Stimulated activated CD8-positive, alpha-beta memory T cell treated with anti-CD3 and anti-CD28 coated beads, Interleukin-4, amount 100 ng/mL, for 1 hour (primary cell): ENCODE measurements at places on chromosomes 7 and 10.

GRCh38 chr7:38563741-38564140, 67.4 kb downstream of the AMPH start:
- DNase-seq: no peak

DNA sequence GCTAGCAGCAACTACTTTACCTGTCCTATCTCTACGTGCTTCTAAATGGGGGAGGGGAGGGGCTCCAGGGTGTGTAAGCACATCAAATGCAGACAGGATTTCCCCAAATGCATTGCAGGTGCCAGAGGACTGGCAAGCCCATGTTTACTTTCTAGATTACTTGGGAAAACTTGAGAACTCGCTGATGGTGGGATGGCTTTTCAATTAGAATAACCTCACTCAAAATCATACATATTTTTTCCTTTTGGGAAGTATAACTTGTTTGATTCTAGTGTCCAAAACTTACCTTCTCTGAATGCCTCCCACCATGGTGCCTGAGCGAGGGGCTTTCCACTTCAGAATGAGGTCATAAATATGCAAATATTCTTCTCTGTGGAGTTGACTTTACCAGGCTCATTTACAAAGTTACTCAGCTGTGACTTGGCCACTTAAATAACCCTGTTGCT, 191.3 kb upstream of the RHOBTB1 start:
- DNase-seq: no peak

GRCh38 chr10:1049425-1049958, 573 bp upstream of the IDI1 start:
- DNase-seq: no peak

DNA sequence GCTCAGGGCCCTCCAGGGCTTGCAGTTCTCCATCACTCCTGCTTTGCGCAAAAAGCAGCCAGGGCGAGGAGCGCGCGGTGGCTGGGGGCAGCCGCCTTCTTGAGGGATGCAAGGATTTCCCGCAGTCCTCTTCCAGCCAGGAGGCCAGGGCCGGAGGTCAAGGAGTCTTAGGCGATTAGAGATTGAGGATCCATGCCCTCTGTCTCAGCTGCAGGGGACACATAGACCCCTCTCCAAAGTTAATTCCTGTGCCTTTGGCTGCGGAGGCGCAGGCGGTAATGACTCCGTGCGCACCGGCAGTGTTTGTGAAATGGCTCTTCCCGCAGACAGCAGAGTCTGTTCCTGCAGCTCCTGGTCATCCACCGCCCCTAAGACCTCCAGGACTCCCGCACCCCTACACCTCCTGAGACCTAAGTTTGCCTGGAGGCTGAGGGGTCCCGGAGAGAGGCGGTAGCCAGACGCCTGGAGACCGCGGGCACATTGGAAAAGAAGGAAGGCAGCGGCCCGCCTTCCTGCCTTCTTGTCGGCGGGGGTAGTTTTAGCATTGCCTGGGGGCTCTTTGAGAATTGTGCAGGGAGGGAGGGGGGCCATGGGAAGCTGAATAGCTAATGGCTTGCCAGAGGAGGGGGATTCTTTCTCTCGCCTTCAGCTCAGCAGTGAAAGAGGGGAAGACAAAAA, 3.3 kb upstream of the NEUROG3 start:
- DNase-seq: no peak

DNA sequence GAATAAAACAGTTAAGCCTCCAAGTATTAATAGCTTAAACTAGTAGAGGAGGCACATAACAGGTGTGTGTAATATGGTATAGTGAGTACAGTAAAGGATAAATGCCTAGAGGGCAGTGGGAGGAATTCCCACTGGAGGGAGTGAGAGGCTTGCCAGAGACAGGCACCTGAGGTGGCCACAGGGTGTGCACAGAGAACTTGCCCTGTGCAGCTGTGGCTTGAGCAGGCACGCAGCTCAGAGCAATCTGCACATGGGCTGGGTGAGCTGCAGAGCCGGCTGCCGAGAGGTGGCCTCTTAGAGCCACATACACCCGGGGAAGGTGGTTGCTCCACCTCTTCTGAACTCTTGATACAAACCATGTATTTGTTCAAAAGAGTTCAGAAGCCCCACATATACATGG, 237.1 kb downstream of the COBL start:
- no peak for DNase-seq

GRCh38 chr10:33664070-33664469, 329.6 kb upstream of the NRP1 start:
- DNase-seq: no peak
